Amygdala (tissue), 56 donors: ENCODE measurements at places on chromosomes 5 and 9.

DNA sequence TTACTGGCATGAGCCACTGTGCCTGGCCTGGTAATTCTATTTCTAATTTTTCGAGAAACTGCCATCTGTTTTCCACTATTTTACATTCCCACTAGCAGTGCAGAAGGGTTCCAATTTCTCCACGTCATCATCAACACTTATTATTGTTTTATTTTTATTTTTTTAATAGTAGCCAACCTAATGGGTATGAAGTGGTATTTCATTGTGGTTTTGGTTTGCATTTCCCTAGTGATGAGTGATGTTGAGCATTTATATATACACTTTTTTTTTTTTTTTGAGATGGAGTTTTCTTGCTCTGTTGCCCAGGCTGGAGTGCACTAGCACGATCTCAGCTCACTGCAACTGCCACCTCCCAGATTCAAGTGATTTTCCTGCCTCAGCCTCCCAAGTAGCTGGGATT, 28.3 kb downstream of the WWC1 start:
- DNase-seq = no peak

DNA sequence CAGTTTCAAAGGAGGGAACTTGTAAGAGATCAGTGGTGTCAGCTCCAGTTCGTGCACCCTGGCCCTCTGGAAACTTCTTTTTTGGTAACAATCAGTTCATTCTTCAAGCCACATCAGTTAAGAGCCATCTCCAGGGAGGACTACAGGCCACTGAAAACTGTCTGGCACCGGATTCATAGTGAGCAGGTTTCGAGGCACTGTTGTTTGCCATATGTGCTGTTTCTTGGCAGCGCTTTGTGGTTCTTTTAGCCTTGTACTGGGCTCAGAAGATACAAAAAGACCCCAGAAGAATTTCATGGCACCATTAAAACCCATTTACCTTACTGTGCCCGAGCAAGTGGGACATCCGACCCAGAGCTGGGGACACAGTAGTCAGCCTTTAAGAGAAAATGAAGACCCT, 68.5 kb downstream of the OTULIN start:
- no peak for DNase-seq

- DNase-seq = no peak
These were observed 200.3 kb downstream of the TLE1 start for GRCh38 chr9:81489046-81489445.

GRCh38 chr5:147743012-147743411, 39.5 kb downstream of the JAKMIP2 start:
- DNase-seq = no peak

DNA sequence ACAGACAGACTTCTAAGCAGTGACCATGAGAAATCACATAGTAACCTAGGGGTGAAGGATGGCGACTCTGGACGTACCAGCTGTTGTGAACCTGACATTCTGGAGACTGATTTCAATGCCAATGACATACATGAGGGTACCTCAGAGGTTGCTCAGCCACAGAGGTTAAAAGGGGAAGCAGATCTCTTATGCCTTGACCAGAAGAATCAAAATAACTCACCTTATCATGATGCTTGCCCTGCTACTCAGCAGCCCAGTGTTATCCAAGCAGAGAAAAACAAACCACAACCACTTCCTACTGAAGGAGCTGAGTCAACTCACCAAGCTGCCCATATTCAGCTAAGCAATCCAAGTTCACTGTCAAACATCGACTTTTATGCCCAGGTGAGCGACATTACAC, 38.0 kb upstream of the CCDC152 start:
- DNase-seq = no peak

- DNase-seq = no peak
These were observed 405.3 kb downstream of the TLR4 start for GRCh38 chr9:118109542-118109941.
